Thoracic aorta (tissue), 2 donors: ENCODE measurements at places on chromosomes 3 and 15.

DNA sequence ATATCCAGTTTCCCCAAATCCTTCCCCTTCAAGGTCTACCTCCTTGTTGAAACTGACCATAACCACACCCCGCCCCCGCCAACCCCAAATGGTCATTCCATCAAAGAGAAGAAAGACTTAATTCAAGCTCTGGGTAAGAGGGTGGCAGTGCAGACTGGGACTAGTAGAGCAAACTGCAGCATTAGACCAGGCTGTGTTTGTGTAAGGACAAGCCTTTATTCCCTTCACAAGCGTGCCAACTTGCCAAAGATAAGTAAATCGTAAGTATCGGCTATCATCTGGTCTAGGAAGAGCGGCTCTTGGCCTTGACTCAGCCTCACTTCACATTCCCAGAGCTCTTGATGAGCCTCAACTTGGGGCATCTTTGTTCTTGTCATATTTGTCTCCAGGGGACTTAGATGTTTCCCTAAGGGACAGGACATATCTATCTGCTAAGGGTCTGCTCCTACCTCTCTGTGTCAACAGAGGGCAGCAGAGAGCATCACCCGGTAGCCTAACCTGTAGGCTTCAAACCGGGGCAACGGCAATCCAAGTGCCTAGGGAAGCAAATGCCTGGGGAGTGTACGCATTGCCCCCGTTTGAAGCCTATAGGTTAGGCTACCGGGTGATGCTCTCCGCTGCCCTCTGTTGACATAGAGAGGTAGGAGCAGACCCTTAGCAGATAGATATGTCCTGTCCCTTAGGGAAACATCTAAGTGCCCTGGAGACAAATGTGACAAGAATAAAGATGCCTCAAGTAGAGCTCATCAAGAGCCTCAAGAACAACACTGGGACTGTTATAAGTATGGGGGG is 8.9 kb upstream of the MAP3K13 start:
- DNase-seq, result no peak

DNA sequence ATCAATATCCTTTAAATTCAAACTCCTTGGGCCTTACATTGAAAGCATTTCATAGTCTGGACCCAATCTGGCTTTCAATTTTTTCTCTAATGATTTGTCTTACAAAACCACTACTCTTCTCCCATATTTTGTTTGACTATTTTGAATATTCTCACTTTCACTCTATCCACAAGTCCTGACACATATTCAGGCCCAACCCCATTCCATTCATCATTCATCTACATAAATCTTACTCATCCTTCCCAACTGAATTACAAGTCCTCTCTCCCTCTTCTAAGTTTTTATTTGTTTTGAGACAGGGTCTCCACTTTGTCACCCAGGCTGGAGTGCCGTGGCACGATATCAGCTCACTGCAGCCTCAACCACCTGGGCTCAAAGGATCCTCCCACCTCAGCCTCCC is 43.6 kb downstream of the TOP2B start:
- no peak for DNase-seq

- no peak for DNase-seq
Measured at GRCh38 chr15:78037328-78037727, 40.2 kb downstream of the TBC1D2B start.

GRCh38 chr3:124075753-124076152 is 83.8 kb upstream of the ROPN1 start:
- DNase-seq, result no peak

- no peak for DNase-seq
Measured at GRCh38 chr3:49639551-49639950, 34.6 kb upstream of the APEH start.

GRCh38 chr3:24704496-24704895 is 209.8 kb upstream of the THRB start:
- no peak for DNase-seq

- DNase-seq, result no peak
Measured at GRCh38 chr3:196127308-196128040, 45.6 kb upstream of the TFRC start.

DNA sequence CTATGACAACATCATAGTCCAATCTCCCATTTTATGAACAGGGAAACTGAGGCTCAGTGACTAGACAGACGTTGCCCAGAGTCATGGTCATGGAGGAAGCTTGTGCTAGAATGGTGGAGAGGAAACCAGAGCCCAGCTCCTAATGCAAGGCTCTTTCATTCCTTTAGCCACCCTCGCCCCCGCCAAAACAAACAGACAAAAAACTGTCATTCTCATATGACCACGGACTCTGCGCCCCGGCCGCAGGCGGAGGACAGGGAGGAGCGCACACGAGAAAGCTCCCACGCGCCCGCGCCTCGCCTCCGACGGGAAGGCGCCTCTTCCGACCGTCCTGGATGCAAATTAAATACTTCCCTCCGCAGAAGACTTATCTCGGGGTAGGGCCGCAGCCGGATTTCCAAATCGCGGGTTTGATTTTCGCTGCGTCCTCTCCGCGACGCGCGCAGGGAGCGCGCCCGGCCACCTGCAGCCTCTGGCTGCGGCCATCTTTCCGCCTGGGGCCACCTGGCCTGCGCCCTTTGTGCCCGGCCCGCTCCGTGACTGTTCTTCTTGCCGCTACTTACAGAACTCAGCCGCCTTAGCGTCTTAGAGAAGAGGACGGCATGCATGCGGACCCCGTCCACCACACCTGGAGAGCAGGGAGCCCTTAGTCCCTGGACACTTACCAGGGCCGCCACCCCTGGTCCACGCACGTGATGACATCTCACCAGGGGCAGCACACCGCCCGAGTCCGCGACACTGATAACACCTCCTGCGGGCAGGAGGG is 670 bp upstream of the ATP13A3 start:
- DNase-seq, result peak; percentile 38

DNA sequence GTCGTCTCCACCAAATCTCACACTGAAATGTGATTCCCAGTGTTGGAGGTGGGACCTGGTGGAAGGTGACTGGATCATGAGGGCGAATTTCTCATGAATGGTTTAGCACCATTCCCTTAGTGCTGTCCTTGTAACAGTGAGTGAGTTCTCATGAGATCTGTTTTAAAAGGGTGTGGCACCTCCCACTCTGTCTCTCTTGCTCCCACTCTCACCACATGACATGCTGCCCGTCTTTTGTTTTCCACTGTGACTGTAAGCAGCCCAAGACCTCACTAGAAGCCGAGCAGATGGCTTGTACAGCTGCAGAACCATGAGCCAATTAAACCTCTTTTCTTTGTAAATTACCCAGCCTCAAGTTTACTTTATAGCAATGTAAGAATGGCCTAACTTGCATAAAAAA is 21.2 kb downstream of the RAD18 start:
- DNase-seq, result no peak

- no peak for DNase-seq
Measured at GRCh38 chr3:133899311-133899710, 3.6 kb upstream of the RAB6B start.

GRCh38 chr15:97473627-97474026 is 486.9 kb upstream of the ARRDC4 start:
- DNase-seq, result no peak

- DNase-seq, result no peak
Measured at GRCh38 chr3:47495111-47495510, 18.4 kb downstream of the ELP6 start.

GRCh38 chr15:84764989-84765388 is 16.6 kb downstream of the ZNF592 start:
- no peak for DNase-seq

DNA sequence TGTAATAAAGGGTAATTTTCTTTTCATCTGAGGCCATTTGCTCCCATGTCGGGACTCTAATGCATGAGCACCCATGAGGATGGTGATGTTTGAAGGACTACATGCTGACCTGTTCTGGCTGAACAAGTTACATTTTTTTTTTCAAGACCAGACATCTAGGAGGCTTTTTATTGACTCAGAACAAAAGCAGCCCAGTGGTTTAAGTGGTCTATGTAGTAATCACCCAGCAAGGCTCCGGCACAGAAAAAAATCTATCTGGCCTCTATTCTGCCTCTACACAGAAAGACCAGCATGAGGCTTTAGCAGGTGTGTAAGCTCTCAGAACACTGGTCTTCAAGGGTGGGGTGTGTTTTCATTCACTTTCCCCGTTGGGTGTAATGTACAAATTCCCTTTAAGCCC is 95.1 kb upstream of the ZBED2 start:
- no peak for DNase-seq

DNA sequence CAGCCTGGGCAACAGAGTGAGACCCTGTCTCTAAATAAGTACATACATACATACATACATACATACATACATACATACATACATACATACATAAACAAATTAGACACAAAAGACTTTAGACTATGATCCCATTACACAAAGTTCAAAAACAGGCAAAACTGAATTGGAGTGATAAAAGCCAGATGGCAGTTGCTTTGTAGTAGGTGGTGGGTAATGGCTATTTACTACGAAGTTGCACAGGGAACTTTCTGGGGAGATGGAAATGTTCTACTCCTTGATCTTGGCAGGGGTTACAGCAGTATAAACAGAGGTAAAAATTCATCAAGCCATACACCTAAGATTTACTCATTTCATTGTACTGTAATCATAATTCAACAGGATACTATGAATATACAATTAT is 63.7 kb upstream of the HRH1 start:
- DNase-seq, result no peak

DNA sequence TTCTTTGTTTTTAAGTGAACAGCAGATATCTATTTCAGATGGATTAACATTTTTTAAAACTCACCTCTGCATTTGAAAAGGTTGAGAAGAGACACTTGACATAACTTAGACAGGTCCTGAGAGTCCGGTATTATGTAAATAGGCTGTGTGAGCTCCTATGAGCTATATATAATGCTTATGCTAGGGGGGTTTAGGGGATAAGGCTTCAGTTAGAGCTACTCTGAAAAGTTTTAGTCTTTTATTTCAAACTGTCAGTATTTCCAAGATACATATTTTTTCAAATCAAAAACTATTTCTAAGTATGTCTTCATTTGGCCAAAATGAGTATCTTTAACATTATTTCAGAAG is 16.9 kb downstream of the SHC4 start:
- DNase-seq, result no peak

DNA sequence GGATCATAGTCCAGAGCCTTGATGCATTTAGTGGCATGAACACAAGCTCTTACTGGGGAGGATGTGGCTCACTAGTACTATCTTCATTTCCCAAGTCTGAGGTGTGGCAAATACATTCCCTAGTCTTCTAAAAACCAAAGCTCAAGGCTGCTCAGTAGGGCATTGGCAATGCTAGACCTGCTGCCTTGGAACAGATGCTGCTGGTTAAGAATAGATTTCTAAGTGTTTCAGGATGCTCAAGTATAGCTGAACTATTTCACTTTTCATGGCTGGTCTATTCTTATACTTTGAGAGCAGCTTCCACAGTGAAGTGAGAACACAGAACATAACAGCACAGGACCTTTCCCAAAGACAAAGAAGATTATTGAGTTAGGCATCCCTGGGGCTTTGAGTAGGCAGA is 178.8 kb downstream of the CHST2 start:
- DNase-seq, result no peak

DNA sequence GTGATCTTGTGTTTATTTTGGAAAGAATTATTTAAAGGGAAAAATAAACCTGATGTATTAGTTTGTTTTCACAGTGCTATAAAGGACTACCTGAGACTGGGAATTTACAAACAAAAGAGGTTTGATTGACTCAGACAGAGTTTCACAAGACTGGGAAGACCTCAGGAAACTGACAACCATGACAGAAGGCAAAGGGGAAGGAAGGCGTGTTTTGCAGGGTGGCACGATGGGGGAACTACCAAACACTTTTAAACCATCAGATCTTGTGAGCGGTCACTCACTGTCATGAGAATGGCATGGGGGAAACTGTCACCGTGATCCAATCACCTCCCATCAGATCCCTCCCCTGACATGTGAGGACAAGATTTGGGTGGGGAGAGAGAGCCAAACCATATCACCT is 87.0 kb downstream of the TP63 start:
- no peak for DNase-seq

- DNase-seq, result no peak
Measured at GRCh38 chr3:185175370-185175987, 22.6 kb upstream of the C3orf70 start.

DNA sequence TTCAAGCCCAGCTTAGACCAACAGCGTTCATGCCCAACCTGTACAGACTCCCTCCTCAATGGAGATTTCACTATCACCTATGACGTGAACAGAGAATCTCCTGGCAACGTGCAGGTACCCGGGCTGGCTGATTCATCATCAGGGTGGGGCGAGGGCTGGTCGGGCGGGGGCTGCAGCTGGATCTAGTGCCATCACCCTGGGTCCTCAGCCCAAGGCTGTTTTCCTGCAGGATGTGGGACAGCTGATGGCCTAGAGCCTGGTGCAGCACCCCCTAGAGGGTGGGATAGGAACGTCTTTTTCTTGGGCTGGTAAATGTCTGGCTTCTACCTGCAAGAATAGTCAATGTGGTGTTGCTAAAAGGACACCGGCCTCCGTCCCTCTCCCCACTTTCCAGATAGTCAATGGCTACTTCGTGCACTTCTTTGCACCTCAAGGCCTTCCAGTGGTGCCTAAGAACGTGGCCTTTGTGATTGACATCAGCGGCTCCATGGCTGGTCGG is 4.4 kb downstream of the ITIH3 start:
- no peak for DNase-seq

DNA sequence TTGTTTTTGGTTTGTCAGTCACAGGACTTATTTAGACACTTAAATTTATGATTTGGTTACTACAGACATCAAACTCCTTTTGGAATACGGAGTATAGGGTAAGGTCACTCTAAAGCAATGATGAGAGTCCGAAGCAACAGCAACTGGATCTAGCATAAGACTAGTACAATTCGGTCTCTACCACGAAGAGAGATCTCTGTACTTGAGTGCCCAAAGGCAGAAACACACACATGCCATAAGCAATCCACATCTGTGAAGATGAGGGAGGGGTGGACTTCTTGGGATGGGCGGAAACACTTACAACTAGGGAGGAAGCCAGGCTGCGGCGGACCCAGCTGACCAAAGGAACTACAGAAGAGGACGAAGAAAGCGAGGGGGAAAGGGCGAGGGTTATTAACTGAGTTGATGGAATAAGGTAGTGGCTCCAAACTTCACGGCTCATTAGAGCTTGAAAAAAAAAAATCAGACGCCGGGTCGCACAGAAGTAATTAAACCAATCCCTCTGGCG is 595 bp downstream of the DPH6 start:
- no peak for DNase-seq

- DNase-seq, result no peak
Measured at GRCh38 chr3:16790432-16791400, 94.0 kb upstream of the PLCL2 start.

DNA sequence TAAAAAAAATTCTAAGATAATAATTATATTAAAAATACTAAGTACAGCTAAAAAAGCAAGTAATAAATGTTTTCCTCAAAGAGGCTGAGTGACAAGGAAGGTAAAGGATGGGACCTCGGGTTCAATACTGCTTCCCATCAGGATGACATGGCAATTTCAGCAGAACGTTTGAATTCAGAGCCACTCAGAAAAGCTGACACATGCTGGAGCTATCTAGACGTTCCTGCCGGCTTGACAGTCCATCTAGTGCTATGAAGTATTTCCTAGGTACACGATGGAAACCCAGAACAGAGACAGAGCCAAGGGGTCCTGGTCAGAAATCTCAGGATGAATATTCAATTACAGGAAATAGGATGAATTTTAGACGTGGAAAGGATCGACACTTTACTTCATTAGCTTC is 361.8 kb downstream of the FGF12 start:
- no peak for DNase-seq
